Stimulated activated CD4-positive, alpha-beta T cell treated with anti-CD3 and anti-CD28 coated beads, TNF-alpha, amount 100 ng/mL, for 1 hour (primary cell): ENCODE measurements at places on chromosomes 1 and 21.

DNA sequence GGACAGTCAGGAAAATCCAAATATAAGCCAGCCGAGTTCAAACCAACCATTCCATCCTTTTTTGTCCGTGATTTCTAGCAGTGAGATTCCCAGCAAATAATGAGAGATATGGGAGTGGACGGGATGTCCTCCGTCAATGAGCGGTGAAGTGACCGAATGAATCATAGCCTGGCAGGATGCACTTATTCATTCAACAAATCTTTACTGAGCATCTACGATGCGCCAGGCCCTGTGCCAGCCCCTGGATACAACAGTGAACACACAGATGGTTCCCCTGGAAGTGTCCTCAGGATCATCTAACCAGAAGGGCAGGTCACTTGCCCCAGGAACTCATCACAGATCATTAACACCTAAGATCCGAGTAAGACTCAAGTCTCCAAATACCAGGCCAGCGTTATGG lies 8.2 kb upstream of the PLEKHA6 start:
- DNase-seq, result no peak

DNA sequence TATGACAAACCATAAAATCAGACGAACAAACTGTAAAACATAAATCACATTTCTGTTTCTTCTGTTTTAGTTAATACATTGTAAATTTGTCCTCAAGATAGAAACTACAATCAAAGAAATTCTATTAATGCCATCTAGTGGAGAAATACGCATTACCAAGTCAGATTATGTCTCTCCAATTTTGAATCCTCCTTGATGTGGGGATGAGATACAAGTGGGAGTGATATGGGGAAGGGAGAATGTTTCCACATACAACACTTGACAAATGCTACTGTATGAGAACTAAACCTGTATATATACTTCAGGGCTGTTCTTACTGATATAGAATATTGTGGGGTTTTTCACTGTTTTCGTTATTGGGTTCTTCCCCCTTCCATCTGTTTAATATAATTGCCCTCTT lies 2.6 kb downstream of the HFM1 start:
- DNase-seq, result no peak

GRCh38 chr1:64072089-64072793 lies 131.2 kb upstream of the UBE2U start:
- DNase-seq, result no peak

DNA sequence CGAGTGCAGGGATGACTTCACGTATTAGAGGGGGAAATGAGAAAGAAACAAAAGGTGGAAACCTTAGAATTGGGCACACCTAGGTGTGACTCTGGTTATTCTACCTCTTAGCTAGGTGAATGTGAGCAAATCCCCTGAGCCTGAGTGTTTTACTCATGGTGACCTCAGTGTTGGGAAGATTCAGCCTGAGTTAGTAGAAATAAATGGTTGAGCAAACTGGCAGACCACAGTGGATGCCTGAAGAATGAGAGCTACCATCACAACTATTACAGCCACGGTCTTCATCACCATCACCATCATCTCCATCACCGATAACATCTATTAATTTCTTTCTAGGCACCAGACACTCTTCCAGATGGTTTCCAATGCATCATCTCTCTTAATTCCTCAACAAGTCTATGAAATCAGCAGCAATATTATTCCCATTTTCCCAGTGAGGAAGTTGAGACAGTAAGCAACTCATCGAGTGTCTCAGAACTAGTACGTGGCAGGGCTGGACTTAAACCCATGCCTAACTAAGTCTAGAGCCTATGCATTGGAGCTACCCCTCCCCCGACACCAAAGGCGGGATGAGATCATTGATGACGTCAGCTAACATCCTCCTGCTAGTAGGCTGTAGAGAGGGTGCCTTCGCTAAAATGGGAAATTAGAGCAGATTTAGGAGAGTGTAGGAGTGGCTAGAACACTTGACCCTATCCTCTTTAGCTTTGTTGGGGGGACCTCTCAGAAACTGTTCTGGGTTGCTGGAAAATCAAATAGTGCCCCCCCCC lies 7.9 kb upstream of the KAZN start:
- no peak for DNase-seq

DNA sequence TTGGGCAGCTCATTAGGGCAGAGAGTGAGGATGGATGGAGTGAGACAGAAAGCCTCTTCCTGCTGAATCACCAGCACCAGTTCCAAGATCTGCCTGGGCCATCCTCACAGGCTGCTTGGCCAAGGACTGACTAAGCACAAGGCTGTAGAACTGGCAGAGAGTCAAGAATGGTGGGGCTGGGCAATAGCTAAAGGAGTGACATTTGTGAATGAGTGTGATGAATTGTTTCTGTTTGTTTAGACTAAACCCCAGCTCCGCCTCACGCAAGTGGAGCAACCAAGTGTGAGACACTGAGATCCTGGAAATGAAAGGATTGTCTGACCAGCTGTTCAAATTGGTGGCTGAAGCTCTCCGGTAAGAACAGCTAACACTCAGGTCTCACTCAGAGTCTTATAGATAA lies 38.6 kb downstream of the BRINP2 start:
- DNase-seq, result no peak

GRCh38 chr1:205961991-205962820 lies 18.9 kb upstream of the SLC26A9 start:
- no peak for DNase-seq
